NAMALWA (cell line): ENCODE measurements at places on chromosomes 2 and 18.

DNA sequence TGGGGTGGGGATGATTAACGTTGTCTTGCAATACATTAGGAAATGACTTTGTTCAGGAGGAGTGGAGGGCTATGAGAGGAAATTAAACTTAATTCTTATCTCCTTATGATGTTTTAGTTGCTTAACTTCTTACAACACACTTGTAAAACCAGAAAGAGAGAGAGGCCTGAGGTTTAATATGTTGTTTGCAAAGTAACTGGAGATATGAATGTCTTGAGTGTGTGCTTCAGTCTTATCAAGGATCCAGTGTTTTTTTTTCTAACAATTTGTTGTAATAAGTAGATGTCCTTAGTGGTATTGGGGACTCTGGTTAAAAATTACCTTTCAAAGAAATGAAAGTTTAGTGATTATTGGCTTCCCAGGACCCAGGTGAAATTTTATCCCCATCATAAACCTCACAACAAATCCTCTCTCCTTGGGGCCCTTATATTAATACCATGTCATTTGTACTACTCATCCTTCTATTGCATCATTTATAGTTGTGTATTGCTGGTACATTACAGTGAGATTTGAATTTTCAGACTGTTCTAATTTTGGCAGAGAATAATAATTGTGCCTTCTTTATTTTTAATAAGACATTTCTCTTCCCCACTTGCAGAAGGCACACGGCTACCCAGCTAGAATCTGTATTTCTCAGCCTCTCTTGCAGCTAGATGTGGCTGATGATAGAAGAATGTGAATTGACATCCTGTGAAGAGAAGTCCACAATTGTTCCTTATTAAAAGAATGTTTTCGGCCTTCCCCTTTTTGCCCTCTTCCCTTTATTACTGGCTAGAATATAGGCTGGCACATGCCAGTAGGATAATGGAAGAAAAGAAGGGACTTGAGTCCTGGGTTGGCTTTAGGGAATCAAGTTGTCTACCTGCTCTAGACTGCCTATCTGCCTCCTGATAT is 91.9 kb upstream of the CXCR4 start:
- DNase-seq, result no peak

GRCh38 chr2:96484091-96484490 is 21.1 kb downstream of the NEURL3 start:
- no peak for DNase-seq

DNA sequence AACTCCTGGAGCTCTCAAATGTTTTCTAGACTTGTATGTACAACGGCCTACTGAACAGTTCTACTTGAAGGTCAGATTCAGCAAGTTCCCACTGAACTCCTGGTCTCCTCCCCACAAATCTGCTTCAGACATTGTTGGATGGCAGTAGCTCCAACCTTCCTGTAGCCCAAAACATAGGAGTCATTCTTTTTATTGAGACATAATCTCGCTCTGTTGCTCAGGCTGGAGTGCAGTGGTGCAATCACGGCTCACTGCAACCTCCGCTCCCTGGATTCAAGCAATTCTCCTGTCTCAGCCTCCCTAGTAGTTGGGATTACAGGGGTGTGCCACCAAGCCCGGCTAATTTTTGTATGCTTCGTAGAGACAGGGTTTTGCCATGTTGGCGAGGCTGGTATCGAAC is 47.3 kb downstream of the QPCT start:
- DNase-seq, result no peak

DNA sequence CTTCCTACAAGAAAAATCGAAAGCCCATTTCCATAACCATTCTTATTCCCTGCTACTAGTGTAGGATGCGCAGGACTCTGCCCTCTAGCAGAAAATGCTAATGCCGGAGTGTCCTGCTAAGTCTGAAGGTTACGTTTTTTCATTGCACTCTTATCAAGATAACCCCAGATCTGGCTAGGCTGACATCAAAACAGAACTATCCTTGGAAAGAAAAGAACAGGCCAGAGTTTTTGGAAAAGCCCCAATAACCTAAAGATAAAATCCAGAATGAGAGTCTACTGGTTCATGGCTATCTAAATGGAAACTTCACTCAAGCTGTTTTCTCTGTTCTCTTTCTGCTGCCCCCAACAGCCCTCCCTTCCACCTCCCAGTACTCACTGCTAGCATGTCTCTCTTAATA is 913 bp downstream of the RNF152 start:
- no peak for DNase-seq

GRCh38 chr2:240472078-240472790 is 36.8 kb downstream of the GPC1 start:
- DNase-seq, result no peak

DNA sequence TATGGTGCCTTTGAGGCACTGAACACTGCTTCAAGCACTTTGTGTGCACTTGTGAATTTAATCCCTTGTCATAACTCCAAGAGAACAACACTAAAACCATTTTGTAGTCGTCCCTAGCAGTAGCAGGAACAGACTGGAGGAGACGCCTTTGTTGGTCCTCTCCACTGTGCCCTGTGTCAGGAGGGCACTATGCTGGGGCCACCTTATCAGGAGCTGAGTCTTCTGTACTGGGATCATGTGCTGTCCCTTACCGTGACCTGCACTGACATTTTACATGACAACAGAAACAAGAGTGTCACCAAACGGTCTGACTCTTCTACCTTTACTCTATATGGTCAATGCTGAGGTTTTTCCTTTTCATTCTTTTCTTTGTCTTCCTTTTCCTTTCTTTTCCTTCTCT is 62.0 kb downstream of the ACOXL start:
- DNase-seq, result no peak

- DNase-seq, result no peak
These were observed 134.2 kb upstream of the CHAC2 start for GRCh38 chr2:53633441-53633840.

GRCh38 chr2:168090366-168091135 is 156.8 kb downstream of the STK39 start:
- DNase-seq, result peak; percentile 20

GRCh38 chr2:139478165-139478914 is 698.1 kb upstream of the NXPH2 start:
- DNase-seq, result no peak

- DNase-seq, result peak; percentile 64
These were observed 29.0 kb downstream of the LPIN1 start for GRCh38 chr2:11775384-11775783.

GRCh38 chr2:219907011-219907365 is 279.6 kb downstream of the SLC4A3 start:
- DNase-seq, result no peak

- no peak for DNase-seq
These were observed 4.6 kb downstream of the NEURL3 start for GRCh38 chr2:96500385-96501066.

DNA sequence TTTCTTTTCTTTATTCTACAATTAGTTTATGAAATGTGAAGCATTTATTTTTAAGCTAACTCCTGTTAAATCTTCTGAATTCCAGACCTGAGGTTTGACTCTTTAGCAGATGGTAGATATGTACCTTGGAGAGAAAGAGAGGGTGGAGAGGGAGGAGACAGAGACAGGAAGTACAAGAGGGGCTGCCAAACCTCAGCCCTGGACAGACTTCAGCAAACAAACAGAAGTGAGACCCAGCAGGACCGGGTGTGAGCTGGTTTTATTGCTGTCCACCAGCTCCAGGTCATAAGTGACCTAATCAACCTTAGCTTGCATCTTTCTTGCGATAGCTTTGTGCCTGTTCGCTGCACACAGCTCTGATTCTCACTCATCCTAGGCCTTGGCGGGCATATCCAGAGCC is 168.6 kb downstream of the CNTNAP5 start:
- no peak for DNase-seq

- no peak for DNase-seq
These were observed 1.7 kb upstream of the PER2 start for GRCh38 chr2:238290091-238290509.

- no peak for DNase-seq
These were observed 143.5 kb upstream of the MSH6 start for GRCh38 chr2:47639467-47639866.
